Natural killer cell treated with Interleukin-12 subunit alpha and Interleukin-12 subunit beta and Interleukin-15 and Interleukin-18, amount 100 ng/mL, for 72 hours (primary cell): ENCODE measurements at places on chromosomes 12 and 14.

DNA sequence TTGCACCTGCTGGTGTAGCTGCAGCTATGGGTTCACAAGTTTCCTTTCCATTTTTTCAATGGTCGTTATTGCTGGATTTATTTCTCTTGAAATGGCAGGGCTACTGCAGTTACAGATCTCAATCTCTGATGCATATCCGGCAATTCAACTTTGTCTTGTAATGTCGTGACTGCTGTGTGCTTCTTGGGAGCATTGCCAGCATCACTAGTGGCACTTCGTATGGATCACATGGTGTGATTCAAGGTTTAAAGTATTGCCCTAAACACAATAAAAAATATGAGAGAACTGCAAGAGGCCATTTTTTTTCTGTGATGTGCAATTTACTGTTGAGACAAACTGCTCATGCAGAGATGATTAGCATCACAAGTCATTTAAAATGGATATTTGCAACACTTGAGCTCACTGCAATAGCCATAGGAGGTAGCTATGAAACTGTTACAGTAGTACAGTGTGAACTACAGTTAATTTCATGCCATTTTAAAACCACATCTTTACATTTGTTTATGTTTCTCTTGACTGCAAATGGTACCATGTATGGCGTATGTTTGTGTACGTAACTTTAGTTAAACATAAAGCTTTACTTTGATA is 217.4 kb upstream of the PDE3A start:
- DNase-seq: no peak

DNA sequence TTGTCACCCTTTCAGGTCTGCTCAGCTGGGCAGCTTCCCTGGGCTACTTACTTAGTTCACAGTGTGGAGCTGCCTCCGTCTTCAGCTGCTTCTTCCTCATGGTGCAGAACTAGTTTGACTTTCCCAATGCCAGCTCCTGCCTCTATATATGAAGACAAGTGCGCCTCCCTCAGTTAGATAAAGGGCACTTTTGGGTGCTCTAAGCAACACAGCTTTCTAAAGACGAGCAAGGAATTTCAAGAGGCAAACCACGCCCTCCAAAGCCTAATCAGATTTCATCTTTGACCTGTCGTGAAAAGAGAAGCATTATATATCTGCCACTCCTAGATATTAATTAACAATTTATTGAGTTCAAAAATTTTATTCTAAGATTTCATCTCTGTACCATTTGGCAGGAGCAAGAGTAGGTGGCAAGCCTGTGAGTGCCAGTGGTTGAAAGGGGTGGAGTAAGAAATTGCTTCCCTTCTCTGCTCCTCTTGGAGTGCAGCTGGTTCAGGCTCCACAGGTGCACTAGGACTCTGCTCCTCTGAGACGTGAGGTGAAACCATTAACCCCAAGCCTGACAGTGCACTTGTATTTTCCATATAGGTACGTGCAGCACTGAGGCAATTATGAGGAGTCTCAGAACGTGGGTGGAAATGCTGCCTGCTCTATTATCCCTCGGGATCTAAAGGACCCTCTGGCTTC is 2.1 kb upstream of the SLC11A2 start:
- DNase-seq: no peak

DNA sequence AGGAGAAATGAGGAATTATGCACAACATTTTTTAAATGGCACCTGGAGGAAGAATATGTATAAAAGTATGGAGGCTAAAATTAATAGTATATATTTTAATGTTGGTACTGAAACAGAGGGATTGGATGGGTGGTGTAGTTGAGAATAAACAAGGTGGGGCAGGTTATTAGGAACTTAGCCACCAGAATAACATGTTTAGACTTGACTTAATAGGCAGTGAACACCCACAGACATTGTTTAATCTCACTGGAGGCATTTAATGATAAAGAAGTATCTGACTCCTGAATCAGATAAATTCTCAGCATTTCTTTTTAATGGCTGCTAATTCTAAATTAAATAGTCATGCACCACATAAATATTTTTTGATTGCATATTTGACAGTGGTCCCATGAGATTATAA is 139.7 kb downstream of the CNTN1 start:
- DNase-seq: no peak

DNA sequence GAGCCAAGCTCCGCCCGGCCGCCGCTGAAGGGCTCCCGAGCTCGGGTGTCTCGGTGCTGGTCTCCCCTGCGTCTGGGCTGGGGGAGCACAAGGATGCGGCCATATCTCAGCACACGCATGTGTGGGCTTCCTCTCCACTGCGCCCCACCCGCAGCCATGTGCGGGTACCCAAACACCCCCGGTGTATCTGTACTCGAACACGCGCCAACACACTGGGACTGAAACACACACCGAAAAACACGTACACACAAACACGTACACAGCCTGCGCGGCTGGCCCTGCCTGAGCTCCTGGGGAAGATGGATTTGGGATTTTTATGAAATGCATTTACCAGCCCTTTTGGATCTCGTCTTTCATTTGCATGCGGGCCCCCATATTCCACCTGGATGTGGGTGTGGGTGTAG is 897 bp upstream of the TBX3 start:
- no peak for DNase-seq

GRCh38 chr14:86027144-86027543 is 497.2 kb downstream of the FLRT2 start:
- no peak for DNase-seq

DNA sequence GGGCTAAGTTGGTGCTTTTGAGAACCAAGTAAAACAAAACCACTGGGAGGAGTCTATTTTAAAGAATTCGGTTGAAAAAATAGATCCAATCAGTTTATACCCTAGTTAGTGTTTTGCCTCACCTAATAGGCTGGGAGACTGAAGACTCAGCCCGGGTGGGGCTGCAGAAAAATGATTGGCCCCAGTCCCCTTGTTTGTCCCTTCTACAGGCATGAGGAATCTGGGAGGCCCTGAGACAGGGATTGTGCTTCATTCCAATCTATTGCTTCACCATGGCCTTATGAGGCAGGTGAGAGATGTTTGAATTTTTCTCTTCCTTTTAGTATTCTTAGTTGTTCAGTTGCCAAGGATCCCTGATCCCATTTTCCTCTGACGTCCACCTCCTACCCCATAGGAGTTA is 1.8 kb upstream of the RAB5B start:
- DNase-seq: no peak

GRCh38 chr14:101899263-101899662 is 65.1 kb upstream of the DYNC1H1 start:
- no peak for DNase-seq

GRCh38 chr14:55221186-55221585 is 29.8 kb upstream of the DLGAP5 start:
- DNase-seq: no peak

- DNase-seq: peak; percentile 76
Measured at GRCh38 chr14:73245480-73246325, 8.4 kb downstream of the PAPLN start.

DNA sequence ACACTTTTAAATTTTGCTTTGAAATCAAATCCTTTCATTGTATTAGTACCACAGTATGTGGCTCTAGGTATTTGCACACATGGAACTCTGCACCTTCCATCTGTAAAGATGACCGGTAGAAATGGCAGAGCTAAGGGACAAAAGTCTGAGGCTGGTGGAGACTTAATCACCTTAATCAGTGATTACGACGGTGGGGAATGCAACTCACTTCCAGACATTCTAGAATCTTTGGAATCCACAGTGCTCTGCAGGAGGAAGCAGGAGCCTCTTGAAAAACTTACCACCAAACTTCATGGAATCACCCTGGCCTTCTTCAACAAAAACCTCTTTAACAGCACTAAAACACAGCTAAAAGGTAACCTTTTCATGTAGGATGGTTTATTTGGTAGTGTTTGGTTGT is 3.9 kb upstream of the DACT1 start:
- no peak for DNase-seq

DNA sequence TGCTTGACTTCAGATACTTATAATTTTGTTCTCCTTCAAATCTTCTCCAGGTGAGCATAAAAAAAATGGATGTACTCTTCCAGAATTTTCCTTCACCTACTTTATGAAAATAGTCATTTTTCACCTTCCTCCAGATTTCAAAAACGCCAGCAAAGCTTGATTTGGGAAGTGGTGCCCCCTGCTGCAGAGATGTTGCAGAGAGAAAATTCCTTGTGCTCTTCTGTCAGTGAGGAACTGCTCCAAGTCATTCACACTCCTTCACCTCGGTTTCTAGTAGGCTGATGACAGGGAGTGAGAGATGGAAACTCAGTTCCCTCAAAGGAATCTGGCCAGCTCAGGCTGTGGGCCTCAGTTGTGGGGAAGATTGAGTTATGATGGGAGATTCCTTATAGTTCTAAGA is 24.2 kb upstream of the RNASE3 start:
- DNase-seq: no peak

GRCh38 chr12:2432856-2433255 is 361.9 kb upstream of the FKBP4 start:
- DNase-seq: no peak

GRCh38 chr12:32032205-32032810 is 73.1 kb downstream of the RESF1 start:
- DNase-seq: no peak

GRCh38 chr12:56878010-56878339 is 56.2 kb downstream of the SDR9C7 start:
- DNase-seq: no peak

GRCh38 chr12:75717902-75718301 is 206.5 kb upstream of the KRR1 start:
- DNase-seq: no peak

DNA sequence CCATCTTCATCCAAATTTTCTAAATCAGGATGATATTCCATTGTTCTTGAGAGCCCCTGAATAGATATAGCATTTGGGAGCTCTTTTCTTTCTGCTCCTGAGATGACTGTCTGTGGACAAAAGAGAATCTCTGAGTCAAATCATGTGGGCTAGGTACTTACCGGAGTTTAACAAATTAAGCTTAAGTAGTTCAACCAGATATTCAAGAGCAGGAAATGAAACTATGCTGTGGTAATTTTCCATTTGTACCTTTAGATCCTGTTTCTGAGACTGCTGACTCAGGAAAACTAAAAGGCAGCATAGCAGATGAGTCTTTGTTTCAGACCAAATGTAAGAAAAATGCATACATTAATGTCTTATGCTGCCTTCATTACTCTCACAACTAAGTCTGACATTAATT is at the start of gene CLEC7A:
Gene CLEC7A (minus strand): TSS at position 158 of the 400 bp plus-strand sequence. CDS start 117 bp downstream, at position 41.
- DNase-seq: no peak

DNA sequence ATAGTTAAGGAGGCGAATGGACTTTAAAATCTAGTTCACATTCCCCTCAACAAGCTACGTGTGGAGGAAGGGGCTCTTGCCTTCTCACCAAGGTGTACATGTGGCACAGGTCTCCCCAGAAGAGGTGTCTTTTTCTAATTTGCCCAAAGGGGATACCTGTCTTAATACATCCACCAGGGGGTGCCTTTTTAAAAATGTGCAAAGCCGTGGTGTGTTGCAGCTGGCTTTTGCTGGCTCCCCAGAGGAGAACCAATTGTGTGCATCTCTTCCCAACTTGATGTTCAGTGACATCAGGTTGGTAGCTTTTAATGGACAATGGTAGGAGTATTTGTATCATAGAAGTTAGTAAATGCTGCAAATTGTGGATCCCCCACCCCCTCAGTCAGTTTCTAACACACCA is 33.8 kb downstream of the CREBL2 start:
- no peak for DNase-seq

GRCh38 chr12:104458694-104459367 is 2.1 kb downstream of the CHST11 start:
- no peak for DNase-seq

GRCh38 chr12:67237231-67237630 is 31.9 kb upstream of the CAND1 start:
- DNase-seq: no peak

DNA sequence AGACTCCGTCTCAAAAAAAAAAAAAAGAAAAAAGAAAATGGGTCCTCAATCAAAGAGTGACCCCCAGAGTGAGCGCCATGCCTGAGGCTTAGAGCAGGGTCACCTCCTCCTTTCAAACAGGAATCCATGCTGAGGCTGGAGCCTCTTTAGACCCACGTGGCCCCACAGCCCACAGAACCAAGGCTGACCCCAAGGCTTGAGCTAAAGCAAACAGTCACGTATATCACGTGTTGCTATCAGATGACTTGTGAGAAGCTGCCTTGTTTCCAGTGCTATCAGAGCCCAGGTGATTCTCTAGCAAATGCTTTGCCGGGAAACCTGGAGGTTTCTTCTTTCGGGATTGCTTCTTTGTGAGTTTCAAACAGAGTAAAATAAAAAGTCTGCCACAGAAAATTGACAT is 31.7 kb upstream of the DYNC1H1 start:
- DNase-seq: no peak

GRCh38 chr12:3127832-3128231 is 50.7 kb downstream of the TSPAN9 start:
- no peak for DNase-seq

GRCh38 chr12:34406228-34406995 is 384.1 kb downstream of the ALG10 start:
- DNase-seq: no peak

DNA sequence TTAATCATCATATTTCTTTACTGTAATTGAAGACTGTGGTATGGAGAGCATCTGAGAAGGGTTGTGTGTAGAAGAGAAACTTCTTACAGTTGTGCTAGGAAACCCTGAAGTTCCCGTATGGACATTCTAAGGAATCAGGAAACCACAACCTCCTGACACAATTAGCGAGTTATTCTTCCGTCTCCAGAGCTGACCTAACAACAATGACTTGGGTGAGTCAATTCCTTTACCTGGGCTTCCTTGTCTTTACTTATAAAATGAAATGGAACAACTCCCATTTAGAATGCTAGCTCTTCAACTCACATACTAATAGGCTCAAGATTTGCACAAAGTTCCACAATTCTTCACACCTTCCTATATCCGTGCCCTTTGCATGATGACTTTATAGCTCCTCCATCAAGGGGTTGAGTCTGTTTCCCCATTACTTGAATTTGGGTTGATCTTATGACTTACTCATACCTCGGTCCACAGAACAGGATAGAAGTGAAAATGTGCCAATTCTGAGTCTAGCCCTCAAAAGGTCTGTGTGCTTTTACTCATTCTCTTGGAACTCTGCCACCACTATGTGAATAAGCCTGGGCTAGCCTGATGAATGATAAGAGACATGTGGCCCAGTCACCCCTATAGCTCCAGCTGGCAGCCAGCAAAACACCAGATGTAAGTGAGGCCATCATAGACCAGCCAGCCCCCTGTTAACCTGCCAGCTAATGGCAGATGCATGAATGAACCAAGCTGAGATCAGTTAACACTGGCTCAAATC is 459.4 kb downstream of the ETNK1 start:
- DNase-seq: no peak

DNA sequence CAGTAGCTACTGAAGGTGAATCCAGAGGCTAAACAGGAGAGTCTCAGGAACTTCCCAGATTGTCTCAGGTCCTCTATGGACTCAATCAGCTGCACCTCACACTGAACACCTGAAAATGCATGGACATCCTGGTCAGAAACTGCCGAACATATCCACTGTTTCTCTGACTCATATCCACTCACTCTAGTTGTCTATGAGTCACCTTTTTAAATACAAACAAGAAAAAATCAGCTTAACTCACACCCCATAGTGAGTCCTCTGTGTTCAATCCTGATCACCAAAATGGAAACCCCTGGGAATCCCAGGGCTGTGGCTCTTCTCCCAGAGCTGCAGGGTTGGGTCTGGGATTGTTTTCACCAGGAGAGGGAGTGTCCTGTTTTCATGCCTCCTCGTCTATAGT is 556.7 kb downstream of the TMEM121 start:
- no peak for DNase-seq

- no peak for DNase-seq
Measured at GRCh38 chr14:50400461-50400860, 3.8 kb upstream of the CDKL1 start.

- DNase-seq: no peak
Measured at GRCh38 chr14:69274321-69274720, 14.4 kb downstream of the GALNT16 start.

- peak; percentile 82 for DNase-seq
Measured at GRCh38 chr12:49388682-49389386, 21.6 kb downstream of the SPATS2 start.

GRCh38 chr12:12608557-12608957 is 3.1 kb upstream of the CREBL2 start:
- no peak for DNase-seq
